HT-29 (cell line): ENCODE measurements at places on chromosomes 7 and 10. TPM values are rescaled to one million over a fixed set of nuclear protein-coding genes. Genes with fewer than 3 reads are reported as not detected.

Gene LIPJ
- not detected in 2 replicates for total RNA-seq

- DNase-seq = no peak
Observed at GRCh38 chr10:94131885-94132284, 138.2 kb downstream of the PLCE1 start.

- peak; percentile 80 for DNase-seq
Observed at GRCh38 chr7:151607464-151607867, 87.8 kb upstream of the RHEB start.

- no peak for DNase-seq
Observed at GRCh38 chr10:129956876-129957673, 7.0 kb downstream of the EBF3 start.

DNA sequence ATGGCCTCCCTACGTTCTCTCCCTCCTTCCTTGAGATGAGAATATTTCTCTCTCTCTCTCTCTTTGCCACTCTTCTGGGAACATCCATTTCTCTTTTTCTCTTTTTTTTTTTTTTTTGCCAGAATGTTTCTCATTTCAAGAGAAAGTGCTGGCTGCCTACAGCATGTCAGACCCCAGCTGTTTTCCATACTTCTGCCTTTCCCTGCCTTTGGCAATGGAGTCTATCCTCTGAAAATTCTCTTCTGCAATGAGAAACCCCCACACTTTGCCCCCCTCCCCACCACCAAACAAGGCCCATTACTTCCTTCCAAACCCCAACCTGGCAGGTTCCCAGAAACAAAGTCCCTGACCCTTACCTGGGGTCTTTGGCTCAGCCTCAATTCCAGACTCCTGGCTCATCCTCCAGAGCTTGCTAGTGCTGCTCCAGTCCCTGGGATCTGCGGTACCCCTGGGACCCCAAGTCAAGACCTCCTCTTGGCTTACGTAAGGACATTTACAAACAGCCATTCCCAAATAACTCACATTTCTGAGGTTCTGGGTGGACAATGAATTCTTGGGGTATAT, 17.4 kb upstream of the CCL26 start:
- no peak for DNase-seq

Gene IMPDH1
- total RNA-seq = 188 and 199 TPM in 2 replicates

Gene NUTM2D
- 1.0 and 1.1 TPM in 2 replicates for total RNA-seq

- DNase-seq = no peak
Observed at GRCh38 chr10:79025199-79025832, 43.5 kb upstream of the ZMIZ1 start.

DNA sequence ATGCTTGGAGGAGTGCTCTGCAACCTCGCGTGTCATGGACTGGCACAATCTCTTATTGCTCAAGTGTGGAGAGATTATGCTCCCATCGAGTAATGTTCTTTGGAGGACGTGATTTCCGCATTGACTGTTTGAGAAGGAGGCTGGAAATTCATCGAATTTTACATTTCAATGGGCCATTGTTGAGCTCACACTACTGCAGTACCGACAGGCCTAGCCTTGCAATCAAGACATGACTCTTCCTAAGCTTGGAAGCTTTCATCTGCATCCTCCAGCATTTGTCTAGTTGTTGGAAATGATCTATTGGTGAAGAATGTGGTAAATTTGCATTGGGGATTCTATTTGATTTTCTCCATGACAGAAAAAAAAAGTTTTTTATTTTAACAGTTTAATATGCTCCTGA, 156.8 kb downstream of the FZD1 start:
- no peak for DNase-seq

DNA sequence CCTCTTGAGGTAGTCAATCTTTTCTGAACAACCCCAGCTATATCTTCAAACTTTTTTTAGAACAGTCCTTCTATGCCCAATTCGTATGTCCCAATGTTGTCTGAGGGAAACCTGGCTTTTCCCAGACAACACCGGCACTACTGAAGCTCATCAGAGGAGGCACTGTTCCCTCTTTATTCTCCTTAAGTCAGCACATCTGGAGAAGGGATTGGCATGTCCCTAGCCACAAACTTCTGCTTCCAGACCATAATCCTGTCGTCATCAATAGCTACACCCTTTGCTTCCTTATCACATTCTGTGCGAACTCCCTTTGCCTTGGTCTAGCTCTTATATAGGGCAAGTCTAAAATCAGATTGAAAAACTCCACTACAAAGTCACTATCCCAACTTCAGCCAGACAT, 22.9 kb downstream of the PON3 start:
- DNase-seq = no peak

- DNase-seq = no peak
Observed at GRCh38 chr10:43056568-43057011, 20.3 kb upstream of the RET start.

DNA sequence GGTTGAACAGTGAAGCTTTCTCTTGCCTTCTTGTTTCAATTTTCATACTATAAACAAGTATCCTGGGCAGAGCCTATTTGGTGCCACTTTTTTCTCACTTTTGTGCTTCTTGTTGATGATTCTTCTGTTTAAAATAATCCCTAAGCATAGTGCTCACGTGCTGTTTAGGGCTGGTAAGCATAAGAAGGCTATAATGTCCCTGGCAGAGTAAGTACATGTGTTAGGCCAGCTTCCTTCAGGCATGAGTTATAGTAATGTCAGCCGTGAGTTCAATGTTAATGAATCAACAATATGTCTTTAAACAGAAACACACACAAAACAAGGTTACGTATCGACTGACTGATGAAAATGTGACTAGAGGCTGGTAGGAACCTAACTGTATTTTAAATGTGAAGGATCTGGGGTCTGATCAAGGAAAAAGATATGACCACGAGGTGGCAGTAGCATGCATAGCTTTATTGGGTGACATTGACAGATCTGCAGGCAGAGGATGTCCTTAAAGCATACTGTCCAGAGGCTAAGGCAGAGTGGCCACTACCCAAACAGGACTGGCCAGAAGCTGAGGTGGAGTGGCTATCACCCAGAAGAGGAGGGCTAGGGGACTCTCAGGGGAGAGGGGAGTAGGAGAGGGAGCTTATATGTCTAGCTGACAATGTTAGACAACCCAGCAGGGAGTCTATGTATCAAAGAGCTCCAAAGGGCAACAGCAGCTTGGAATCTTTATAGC, 113.7 kb downstream of the BRAF start:
- DNase-seq = peak; percentile 91

DNA sequence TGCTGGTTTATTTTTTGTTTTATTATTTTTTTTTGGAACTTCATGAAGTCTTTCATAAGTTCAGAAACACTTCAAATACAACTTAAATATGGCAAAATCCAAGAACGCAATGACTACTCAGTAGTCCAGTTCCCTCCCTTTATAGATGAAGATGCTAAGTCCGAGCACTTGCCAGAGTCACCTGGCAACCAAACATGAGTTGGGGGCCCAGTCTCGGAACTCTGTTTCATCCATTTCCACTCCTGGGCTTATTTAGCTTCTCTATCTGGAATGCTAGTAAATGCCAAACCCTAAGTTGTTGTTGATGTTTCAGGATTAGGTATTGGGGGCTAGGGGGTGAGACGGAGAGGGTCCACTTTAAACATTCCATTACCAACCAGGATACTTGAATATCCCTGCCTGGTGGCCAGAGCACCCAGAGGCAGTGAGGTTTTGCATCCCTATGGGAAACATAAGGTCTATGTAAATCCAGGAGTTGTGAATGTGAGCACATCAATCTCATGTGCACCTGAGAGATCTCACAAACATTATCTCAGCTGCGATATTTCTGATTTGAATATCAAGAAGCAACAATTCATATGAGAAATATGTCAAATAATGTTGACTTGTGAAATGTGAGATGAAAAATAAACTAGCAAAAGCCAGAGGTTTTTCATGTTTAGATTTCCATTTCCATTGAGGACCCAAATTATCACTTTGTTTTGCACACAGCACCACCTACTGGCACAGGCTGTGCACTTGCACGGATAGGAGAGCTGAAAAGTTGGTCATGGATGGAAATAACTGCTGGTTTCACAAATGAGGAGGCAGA, 129.3 kb downstream of the PKD1L1 start:
- DNase-seq = peak; percentile 86

GRCh38 chr7:92751902-92752901, 84.2 kb downstream of the CDK6 start:
- DNase-seq = peak; percentile 49

DNA sequence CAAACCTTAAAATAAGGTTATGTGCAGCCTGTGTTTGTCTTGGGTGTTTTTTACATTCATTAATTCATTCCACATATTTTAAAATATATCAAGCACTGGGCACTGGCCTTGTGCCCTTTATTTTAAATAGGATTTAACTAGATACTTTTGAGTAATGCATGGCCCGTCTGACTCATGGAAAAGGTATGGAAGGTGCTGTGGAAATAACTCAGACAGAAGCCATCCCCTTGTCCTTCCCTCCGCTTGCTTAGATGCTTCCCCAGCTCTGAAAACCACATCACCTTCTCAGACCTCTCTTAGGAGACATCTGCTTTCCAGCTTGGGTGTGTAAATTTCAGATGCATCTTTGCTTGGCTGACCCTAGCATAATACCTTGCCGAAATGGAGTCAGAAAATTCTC, 30.5 kb downstream of the SLC18A2 start:
- no peak for DNase-seq

DNA sequence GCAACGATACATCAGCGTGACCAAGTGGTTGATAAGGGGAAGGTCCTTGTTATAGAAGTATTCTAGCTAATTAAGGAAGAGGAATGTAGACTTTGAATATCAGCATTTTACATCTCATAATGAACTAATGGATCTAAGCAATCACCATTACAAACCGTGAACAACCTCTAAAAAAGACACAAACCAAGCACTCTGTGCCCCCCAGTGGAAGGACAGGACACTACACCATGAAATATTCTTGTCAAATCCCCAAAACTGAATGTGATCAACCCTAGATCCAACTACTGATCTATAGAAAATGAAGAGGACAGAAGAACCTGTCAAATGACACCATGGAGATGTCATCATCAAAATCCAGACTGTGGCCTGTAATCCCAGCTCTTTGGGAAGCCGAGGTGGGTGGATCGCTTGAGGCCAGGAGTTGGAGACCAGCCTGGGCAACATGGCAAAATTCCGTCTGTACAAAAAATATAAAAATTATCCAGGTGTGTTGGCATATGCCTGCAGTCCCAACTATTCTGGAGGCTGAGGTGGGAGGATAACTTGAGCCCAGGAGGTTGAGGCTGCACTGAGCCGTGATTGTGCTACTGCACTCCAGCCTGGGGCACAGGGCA, 111.3 kb upstream of the CARD11 start:
- peak; percentile 69 for DNase-seq
